ENCODE measurements at places on chromosomes 11 and 22. TPM values are rescaled to one million over a fixed set of nuclear protein-coding genes. Genes with fewer than 3 reads are reported as not detected.

Gene IGLL1
- total RNA-seq: not detected

Gene FAT3
- total RNA-seq: 0.64 TPM

Gene FGF19
- not detected for total RNA-seq

Gene SCGB1C1
- total RNA-seq: not detected

Gene GPHA2
- total RNA-seq: not detected

Gene KRTAP5-1
- total RNA-seq: not detected

Gene C22orf42
- not detected for total RNA-seq

Gene GTSE1
- 0.48 TPM for total RNA-seq

Gene GAS2
- 10.2 TPM for total RNA-seq

Gene OR4A16
- not detected for total RNA-seq

Gene BACE1-AS
- total RNA-seq: 8.9 TPM

Gene GLB1L2
- 11.5 TPM for total RNA-seq

Gene OR5A1
- not detected for total RNA-seq

Gene GAL
- 1.3 TPM for total RNA-seq

Gene RIN1
- 6.6 TPM for total RNA-seq

Gene HBE1
- not detected for total RNA-seq

Gene OR8B3
- not detected for total RNA-seq

Gene KRTAP5-3
- not detected for total RNA-seq
